ENCODE measurements at places on chromosomes 1 and 21. TPM values are rescaled to one million over a fixed set of nuclear protein-coding genes. Genes with fewer than 3 reads are reported as not detected.

ETNK2 gene
- total RNA-seq, result 15.4 TPM

CHIA gene
- total RNA-seq, result not detected

OR2T29 gene
- total RNA-seq, result not detected

CFHR4 gene
- not detected for total RNA-seq

GRCh38 chr1:65458730-65459396 is 38.4 kb downstream of the LEPR start:
- peaks cover 3% of the 10 kb centered on the region for H3K4me1 ChIP-seq
- H3K27ac ChIP-seq, result no peak overlapping the region
- peaks cover 6% of the 10 kb centered on the region for H3K36me3 ChIP-seq
- H3K27me3 ChIP-seq, result no peaks in the 10 kb centered on the region

DNA sequence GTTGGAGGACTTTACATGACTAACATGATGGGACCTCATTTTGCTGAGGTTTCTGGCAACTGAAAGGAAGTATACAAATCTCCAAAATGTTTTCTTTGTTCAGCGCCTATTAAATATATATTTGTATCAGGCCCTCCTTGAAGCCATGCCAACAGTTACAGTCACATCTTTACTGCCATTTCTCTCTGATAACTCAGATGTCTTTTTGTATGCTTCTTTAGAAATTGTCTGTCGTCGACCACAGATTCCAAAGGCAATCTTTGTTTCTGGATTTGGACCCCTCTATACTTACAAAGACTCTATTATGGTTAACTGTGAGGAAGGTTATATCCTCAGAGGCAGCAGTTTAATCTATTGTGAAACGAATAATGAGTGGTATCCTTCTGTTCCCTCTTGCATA is 69.4 kb downstream of the C4BPA start:
- DNase-seq, result no peak
- no peaks in the 10 kb centered on the region for H3K4me1 ChIP-seq
- H3K4me3 ChIP-seq, result no peak overlapping the region
- H3K27me3 ChIP-seq, result peaks cover 4% of the 10 kb centered on the region

- DNase-seq, result no peak
- no peaks in the 10 kb centered on the region for H3K36me3 ChIP-seq
- H3K27me3 ChIP-seq, result no peaks in the 10 kb centered on the region
- peaks cover 14% of the 10 kb centered on the region for H3K4me1 ChIP-seq
- H3K27ac ChIP-seq, result no peak overlapping the region
- H3K4me3 ChIP-seq, result no peak overlapping the region
Observed at GRCh38 chr1:156999596-157000320, 45.8 kb downstream of the ARHGEF11 start.

- no peak overlapping the region for H3K27ac ChIP-seq
- H3K27me3 ChIP-seq, result no peaks in the 10 kb centered on the region
- H3K4me3 ChIP-seq, result no peak overlapping the region
Observed at GRCh38 chr1:29134695-29135028, 11.0 kb upstream of the TMEM200B start.

DNA sequence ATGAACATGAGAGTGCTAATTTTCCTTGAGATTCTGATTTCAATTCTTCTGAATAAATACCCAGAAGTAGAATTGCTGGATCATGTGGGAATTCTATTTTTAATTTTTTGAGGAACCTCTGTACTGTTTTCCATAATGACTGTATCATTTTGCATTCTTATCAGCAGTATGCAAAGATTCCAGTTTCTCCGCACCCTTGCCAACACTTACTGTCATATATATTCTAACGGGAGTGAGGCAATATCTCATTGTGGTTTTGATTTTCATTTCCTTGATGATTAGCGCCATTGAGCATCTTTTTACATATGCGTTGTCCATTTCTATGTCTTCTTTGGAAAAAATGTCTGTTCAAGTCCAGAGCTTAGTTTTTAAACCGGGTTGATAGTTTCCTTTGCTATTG is 33.2 kb downstream of the VCAM1 start:
- H3K4me3 ChIP-seq, result no peak overlapping the region
- H3K27ac ChIP-seq, result no peak overlapping the region
- DNase-seq, result no peak
- peaks cover 9% of the 10 kb centered on the region for H3K27me3 ChIP-seq

DNA sequence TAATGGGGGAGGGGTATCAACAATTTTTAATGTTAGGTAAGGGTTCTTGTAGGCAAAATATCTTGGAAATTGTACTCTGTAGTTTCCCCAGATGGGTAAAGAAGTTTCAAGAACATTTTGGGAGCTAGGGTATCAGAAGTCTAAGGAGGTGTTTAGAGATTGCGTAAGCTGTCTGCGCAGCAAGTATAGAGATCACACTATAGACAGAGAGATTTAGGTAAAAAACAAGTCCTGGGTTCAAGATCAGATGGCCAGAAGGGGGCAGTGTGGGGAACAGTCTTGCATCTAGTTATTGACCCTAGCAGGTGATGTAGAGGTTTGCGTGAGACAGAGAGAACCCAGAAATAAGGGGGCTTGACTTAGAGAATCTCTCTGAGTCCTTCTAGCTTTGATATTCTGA is 80.8 kb downstream of the S1PR1 start:
- no peaks in the 10 kb centered on the region for H3K36me3 ChIP-seq
- peaks cover 34% of the 10 kb centered on the region for H3K27me3 ChIP-seq
- no peak for DNase-seq
- no peak overlapping the region for H3K27ac ChIP-seq
- H3K4me1 ChIP-seq, result no peaks in the 10 kb centered on the region

DNA sequence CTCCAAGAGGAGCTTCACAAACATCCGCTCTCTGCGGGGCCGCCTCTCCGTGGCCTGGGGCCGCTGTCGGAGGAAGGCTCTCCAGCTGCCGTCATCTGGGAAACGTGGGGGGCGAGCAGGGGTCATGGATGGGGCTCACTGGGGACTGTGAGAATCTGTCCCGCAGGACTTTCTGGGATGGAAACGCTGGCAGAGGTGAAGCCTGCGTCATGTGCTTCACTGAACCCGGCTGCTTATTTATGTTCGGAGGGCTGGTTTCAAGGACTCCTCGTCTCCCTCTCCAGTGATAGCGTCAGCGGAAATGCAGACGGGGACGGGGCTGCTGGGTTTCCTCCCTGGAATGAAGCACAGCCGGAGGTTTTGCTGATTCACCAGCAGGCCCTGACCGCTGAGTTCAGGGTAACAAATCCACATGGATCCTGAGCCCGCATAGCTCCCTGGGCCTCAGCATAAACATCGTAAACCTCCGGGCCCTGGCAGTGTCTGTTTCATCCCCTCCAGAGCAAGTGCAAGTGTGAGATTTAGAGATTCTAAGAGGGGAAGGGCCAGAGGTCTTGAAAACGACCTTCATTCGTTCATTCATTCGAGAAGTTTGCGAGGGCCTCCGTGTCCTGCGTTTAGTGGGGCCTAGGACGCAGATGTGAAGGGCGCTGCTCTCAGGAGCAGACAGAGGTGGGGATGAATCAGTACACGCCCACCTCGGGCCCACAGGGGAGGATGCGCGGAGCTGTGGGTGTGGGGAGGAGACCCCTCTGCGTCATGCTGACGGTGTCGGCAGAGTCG is 7.0 kb upstream of the POFUT2 start:
- peaks cover 78% of the 10 kb centered on the region for H3K4me1 ChIP-seq
- H3K4me3 ChIP-seq, result peak overlapping the region; percentile 59
- H3K27me3 ChIP-seq, result no peaks in the 10 kb centered on the region
- H3K27ac ChIP-seq, result peak overlapping the region; percentile 99
- peaks cover 8% of the 10 kb centered on the region for H3K36me3 ChIP-seq
- peak; percentile 94 for DNase-seq
